ENCODE measurements at places on chromosomes 7 and 10.
A peak's percentile ranks its signal among the peaks of the same experiment; 100 is the strongest.

- DNase-seq = peak; percentile 93
Measured at GRCh38 chr7:151341357-151342101, at the start of gene NUB1. Gene NUB1, plus strand, starts transcription at chr7:151341812. Its CDS starts 3,538 bp downstream, at chr7:151345350.

- DNase-seq = no peak
Measured at GRCh38 chr10:43980715-43981114, 332.0 kb upstream of the ZNF32 start.

DNA sequence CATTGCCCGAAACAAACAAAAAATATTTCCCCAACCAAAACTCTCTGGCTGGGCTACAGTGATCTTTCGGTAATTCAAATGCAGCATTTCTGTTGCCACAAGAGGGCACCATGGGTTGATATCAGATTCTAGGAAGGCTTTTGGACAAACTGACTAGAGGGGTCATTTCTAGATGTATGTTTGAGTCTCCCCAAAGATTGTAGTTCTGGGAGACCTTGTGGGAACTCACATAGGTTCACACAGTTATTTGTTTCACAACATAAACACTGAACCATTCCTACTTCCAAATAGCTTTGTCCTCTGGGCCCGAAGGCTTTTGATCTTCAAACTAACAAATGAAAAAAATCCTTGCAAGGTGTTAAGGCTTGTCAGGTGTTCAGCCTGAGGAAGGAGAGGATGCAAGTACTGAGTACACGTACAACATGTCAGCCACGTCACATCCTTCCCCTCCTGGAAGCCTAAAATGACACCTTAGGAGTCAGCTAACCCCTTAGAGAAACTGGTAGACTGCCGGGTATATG is 37.0 kb upstream of the IL15RA start:
- DNase-seq = peak; percentile 69

DNA sequence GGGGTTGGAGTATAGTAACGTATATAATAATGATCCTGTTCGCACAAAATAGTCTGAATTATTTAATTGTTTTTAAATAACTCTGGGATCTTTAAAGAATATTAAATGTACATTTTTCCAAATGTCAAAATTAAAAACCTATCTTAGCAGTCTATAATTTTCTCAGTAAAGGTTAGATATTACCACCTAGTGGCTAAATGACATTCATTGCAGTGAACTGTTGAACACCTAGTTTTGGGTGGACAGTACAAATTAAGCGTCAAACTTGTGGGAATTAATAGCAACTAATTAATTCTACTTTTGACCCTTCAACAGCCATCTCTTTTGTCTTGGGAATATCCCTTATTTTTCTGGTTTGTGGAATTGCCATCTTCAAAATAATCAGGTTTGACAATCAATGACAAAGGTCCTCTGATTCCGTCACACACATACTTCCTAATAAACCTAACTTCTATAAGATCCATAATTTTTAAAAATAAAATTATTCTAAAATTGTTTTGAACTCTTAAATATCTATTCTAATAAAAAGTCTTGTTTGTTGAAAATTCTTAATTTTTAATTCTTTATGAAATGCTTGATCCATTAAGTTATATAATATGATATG is 165.7 kb downstream of the SEMA3D start:
- DNase-seq = no peak

- no peak for DNase-seq
Measured at GRCh38 chr7:40826411-40827221, 691.8 kb downstream of the SUGCT start.
